Eye (tissue), 1 donor: ENCODE measurements at places on chromosomes 2 and 18.

DNA sequence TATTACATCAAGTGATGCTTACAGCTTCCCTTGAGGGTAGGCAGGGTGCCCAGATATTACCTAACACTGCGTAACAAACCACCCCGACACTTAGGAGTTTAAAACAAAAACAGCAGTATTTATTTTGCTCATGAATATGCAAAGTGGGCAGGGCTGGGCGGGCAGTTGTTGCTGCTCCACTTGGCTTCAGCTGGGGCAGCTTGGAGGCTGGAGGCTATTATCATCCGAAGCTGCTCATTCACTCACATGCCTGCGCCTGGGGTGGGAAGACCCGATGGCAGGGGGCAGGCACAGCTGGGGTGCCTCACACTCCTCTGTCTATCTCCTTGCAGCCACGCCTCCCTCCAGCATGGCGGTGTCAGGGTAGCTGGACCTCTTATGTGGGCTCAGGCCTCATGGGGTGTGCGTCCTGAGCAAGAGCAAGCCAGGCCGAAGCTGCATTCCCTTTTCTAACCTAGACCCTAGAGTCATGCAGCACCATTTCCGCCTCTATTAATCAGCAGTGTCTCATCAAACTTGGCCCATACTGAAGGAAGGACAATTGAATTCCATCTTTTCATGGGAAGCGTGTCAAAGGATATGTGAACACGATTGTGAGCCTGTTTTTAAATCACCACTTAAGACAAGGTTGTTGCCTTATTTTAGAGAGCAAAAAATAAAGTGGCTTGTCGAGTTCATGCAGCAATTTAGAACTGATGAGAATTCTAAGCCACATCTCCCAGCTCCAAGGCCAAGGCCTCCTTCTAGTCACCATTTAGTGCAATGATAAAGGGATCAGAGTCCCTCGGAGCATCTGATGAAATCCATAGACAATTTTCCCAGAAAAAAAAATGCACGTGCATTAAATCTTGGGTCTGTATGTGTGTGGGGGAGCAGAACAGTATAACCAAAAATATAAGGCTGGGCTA lies 54.9 kb downstream of the SDC1 start:
- DNase-seq, result no peak

- no peak for DNase-seq
Observed at GRCh38 chr2:187934236-187934635, 357.4 kb upstream of the GULP1 start.

- no peak for DNase-seq
Observed at GRCh38 chr2:232787806-232788205, 11.4 kb upstream of the KCNJ13 start.

- no peak for DNase-seq
Observed at GRCh38 chr2:234671231-234671630, 174.3 kb upstream of the ARL4C start.

DNA sequence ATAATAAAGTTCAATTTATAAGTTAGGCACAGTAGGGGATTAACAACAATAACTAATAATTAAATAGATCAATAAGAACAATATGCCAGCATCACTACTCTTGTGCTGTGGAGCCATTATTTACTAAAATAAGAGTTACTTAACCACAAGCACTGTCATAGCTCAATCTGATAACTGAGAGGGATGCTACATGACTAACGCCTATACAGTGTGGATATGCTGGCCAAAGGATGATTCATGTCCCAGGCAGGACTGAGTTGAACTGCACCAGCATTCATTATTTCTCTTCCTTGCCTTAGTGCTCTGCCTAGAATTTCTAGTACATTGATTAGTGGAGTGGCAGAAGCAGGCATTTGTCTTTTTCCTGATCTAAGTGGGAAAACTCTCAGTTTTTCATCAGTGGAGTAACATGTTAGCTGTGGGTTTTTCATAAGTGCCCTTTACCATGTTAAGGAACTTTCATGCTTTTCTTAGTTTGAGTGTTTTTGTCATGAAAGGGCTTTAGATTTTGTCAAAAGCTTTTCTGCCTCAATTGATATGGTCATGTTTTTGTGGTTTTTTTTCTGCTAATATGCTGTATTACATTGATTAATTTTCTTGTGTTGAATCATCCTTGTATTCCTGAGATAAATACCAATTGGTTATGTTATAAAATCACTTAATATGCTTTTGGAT lies 21.7 kb downstream of the KIAA1328 start:
- no peak for DNase-seq

DNA sequence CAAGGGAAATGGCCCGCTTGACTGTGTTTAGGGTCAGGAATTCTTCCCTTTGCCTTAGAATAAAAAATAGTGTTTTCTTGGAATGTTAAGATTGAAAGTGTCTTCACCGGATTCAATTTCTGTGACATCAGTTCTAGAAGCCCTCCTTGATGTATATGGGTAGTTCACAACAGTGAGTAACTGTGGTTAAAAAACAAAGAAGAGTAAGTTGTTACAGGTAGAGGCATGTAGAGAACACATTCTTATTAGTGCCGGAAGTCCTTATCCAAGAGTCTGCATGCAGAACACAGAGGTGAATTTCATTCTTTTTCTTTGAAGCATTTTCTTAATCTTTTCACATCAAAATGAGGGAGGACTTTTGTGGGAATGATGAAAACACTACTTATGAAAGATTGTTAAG lies 105.5 kb downstream of the FMNL2 start:
- no peak for DNase-seq

- no peak for DNase-seq
Observed at GRCh38 chr18:58562999-58563667, 65.8 kb downstream of the ALPK2 start.

DNA sequence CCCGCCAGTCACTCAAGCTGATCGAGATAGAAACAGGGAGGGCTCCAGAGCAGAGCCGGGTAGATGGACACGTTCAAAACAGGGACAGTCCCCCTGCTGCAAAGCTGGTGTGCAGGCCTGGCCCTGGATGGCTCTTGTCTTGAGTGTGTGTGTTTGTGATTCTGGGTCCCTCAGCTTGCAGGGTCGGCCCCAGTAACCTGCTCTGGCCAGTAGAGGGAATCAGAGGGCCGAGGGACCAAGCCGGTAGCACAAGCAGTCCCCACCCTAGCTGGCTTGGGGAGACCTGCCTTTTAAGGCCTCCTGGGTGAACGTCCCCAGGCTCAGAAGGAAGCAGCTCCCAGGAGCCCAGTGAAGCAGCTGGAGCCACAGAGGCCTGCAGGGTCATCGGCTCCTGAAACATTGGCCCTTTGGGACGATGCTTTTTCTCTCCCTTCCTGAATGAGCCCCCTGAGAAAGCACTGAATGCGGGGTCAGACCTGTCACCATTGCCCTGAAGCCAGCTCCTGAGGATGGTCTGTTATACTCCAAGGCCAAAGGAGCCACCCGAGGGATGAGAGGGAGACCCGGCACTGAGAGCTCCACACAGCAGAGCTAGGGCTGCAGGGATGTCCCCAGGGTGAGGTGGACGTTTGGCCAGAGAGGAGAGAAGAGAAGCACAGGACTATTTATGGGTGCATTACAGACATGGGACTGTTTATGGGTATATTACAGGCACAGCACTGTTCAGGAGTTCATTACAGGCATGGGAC lies 15.4 kb upstream of the MLPH start:
- no peak for DNase-seq

DNA sequence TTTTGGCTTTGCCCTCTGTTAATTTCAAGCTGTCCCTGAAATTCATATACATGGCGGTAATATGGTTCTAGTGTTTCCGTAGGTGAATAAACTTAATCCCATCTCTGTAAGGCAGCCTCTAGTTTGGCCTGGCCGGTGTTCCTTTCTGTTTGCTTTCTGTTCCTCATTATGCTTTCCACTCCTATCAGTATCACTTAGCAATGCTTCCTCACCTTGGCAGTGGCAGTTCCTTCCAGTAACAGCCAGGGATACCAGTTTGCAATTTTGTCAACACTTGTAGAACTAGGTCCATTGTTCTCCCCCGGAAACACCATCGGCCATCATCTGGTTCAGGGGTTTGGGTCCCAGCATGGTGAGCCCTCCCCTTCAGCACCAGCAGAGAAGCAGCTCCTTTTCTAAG lies 18.2 kb upstream of the TNP1 start:
- no peak for DNase-seq

DNA sequence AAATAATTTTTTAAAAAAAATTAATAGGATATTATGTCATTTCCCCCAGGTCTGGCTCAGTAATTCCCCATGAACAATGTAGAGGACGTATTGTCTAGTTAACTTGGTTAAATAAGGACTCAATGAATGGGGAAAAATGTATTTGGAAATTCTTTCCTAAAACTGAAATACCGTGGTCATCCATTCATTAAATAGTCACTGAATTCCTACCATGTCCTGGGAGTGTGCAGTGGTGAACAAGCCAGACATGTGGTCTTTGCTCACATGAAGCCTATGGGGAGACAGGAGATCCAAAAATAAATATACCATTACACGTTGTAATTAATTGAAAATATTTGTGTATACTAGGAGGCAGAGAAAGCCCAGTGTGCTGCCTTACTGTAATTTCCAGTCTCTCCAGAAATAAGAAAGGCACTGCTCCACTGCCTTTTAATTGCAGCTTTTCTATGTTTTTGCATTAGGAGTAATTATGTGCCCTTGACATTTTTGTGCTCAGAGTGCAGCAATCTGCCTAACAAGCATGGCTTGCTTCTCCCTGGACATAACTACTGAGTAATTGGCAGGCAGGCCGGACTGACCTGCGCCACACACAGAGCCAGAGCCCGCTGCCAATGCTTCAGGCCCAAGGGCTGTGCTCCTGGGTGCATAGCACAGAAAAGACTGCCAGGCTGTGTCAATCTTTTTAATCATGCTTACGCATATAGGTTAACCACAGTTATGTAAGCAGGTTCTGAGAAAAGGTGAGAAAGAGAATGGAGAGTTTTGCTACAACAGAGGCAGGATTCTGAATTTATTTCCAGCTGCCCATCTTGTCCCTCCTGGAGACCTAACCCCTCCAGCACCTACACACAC lies 22.2 kb upstream of the TTC39C start:
- DNase-seq, result peak; percentile 80
